ENCODE measurements at places on chromosomes 11 and 22.

DNA sequence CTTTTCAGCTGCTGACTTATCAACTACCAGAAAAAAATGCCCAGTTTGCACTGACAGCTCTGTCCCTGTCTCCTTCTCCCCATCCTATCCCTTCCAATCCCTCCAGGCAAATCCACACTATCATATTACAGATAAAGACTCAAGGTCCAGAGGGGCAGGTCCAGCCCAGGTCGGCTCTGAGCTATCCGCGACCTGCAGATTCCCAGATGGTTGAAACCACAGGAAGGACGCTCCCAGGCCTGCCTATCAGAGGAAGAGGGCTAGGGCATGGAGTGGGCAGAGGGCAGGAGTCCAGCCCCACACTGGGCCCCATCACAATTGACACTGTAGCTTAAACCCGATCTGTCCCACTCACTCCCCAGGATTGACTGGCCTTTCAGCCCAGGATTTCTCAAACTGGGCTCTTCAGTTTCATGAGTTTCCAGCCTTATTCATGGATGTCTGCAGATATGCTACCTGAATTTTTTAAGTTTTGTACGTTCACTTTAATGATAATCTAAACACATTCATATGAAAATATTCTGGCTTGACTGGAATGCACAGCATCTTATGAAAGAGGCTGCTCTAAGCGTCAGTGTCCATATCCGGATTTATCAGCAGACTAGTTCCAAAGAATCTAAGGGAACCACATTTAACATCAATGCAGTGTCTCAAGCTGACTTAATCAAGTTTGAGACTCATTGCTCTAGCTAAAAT is 16.4 kb upstream of the FCHSD2 start:
- no peak for DNase-seq

DNA sequence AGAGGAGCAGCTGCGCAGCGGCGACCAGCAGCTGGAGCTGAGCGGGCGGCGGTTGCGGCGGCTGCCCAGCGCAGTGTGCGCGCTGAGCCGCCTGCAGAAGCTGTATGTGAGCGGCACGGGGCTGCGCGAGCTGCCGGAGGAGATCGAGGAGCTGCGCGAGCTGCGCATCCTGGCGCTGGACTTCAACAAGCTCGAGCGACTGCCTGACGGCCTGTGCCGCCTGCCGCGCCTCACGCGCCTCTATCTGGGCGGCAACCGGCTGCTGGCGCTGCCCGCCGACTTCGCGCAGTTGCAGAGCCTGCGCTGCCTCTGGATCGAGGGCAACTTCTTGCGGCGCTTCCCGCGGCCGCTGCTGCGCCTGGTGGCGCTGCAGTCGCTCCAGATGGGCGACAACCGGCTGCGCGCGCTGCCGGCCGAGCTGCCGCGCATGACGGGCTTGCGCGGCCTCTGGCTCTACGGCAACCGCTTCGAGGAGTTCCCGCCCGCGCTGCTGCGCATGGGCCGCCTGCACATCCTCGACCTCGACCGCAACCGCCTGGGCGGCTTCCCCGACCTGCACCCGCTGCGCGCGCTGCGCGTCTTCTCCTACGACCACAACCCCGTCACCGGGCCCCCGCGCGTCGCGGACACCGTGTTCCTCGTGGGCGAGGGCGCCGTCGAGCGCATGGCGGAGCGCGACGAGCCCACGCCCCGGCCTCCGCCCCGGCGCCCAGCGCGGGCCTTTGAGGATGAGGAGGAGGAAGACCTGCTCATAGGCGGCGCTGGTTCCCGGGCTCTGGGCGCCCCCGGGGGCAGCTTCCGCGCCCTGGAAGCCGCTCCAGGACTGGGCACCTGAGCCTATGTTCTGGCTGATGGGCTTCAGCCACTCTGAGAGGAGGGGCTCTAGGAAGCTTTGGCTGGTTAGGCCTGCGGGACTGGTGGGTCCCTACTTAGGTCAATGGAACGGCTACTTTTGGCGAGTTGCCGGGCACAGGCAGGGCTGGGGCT is 787 bp downstream of the LRRC10B start:
- DNase-seq: peak; percentile 84

- DNase-seq: no peak
These were observed 50.3 kb downstream of the ISX start for GRCh38 chr22:35116269-35116668.

GRCh38 chr11:59728154-59728553 is 14.5 kb upstream of the OR10V1 start:
- no peak for DNase-seq

- peak; percentile 68 for DNase-seq
These were observed 153.9 kb downstream of the TEAD1 start for GRCh38 chr11:12827929-12828812.

DNA sequence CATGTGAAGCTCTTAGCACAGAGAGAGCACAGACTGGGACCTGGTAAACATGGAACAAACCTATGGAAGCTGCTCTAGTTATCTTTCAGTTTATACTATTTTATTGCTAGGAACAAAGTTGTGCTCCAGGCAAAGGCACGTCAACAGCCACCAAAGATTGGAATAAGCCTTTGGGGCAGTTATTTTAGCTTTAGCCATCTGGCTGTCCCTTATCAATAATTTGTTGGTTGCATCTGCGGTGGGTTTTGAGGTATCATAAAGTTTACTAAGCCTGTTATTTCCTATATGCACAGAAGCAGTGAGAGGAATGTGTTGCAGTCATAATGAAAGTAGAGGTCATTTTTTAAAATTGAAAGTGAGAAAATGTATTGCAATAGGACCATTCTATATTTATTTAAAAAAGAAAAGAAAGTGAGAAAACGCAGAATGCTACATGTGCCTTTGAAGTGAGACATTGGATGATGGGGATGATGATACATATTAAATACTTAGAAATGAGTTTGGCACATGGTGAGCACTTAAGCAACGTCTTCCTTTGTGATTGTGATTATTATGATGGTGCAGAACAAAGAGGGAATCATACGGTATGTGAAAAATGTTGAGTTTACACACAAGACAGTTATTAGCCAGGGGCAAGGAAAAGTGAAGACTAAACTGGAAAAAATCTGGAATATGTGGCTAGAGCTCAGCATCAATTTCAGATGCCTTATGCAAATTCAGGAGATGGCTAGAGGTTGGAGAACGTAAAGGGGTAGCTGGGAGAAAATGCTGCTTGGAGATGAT is 58.3 kb downstream of the PRR5L start:
- DNase-seq: peak; percentile 72

DNA sequence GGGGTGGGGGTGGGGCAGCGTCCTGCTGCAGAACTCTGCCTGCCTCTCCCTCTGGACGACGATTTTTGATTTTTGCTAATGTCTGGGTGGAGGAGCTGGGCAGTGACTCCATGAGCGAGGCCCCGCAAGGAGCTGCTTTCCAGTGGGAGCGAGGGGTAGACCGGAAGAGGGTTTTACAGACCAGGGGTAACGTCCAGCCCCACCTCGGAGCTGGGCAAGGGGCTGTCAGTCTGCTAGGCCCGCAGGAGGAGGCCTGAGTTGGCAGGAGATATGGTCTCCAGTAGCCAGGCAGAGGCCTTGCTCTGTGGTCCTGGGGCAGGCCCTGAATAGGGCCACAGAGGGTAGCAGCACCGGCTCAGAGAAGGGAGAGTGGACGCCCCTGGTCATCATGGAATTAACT is 9.0 kb downstream of the MAPK8IP2 start:
- no peak for DNase-seq

DNA sequence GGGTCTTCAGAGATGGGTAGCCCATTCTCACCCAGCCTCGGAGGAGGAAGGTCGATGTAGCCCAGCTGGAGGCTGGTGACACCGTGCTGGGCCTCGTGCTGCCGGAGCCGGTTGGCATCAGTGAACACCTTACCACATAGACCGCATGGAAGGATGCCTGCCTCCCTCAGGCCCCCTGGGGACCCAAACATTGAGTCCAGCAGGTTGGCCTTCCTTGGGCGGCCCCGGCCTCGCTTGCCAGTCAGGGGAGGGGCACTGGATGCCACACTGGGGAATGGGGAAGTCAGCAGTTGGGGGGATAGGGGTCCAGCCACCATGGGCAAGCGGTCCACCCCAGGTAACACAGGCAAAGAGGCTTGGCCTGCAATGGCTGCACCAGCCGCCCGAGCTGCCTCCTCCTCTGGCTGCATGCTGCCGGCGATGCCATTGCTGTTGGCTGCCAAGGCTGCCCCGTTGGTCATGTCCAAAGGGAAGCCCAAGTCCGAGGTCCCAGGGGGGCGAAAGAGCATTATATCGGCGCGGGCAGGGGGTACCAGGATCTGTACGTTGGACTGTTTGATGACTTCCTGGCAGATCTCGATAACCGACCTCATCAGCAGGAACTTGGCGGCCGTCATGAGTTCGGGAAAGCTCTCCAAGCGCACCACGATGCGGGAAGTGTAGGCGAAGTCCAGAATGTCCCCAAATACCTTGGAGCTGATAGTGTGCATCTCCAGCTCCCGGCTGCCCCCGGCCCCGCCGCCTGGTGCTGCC is 1.4 kb downstream of the PATZ1 start:
- no peak for DNase-seq

GRCh38 chr11:555227-555779 is 5.2 kb downstream of the LMNTD2 start:
- no peak for DNase-seq

GRCh38 chr11:128896356-128896755 is 5.2 kb downstream of the KCNJ5 start:
- DNase-seq: peak; percentile 20

- no peak for DNase-seq
These were observed 59.7 kb upstream of the RASSF10 start for GRCh38 chr11:12949453-12949852.

- DNase-seq: no peak
These were observed at the start of gene DNHD1 for GRCh38 chr11:6497069-6497839. TSS of gene DNHD1 (plus strand) at chr11:6497280. CDS start at chr11:6498216, 936 bp downstream.

- no peak for DNase-seq
These were observed 450 bp upstream of the BCL2L13 start for GRCh38 chr22:17638182-17638431.

DNA sequence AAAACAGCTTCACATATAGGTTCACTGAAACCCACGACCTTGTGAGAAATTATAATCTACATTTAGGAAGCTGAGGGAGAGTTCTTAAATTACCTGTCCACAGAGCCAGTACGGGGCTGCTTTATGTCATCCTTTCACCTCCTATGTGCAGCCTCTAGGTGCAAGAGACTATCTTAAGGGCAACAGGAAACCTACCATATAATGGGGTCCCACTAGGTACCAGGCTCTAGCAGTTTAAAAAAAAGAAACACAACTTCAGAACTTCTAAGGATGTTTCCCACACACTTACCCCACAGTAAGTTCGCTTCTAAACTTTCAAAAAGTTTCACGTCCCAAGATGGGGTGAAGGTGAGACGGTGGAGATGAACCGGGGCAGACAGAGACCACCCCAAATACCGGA is 573 bp downstream of the STK33 start:
- no peak for DNase-seq

DNA sequence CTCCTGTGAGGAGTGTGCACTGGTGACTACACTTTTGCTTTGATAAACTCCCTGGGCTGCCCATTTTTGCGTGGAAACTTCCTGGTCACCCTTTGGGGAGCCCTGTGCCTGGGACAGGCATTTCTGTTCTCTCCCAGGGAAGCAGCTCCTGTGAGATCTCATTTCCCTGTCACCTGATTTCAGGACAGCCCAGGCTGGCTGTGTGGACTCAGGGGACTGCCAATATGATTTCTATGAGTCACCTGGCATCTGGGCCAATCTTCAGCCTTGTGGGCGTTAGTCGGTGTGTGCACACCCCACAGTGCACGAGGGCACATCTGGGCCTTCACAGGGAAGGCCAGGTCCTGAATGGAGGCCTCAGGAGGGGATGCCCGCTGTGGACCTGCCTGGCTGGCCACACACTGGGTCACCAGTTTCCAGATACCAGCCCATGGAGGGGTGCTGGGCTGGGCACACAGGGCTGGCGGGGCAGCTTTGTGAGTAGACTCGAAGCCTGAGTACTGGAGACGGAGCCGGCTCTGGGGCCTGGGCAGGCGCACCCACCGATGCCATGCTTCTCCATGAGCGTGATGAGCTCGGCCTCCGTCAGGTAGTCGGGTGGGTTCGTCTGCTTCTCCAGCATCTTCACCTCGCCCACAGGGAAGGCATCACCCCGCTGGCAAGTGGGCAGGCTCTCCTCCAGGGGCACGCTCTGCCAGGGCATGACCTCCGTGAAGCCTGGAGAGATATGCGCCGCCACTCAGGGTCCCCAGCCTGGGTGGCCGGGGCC is 9.4 kb upstream of the PPM1F start:
- peak; percentile 62 for DNase-seq

- DNase-seq: no peak
These were observed 706 bp downstream of the DCPS start for GRCh38 chr11:126304457-126305075.

DNA sequence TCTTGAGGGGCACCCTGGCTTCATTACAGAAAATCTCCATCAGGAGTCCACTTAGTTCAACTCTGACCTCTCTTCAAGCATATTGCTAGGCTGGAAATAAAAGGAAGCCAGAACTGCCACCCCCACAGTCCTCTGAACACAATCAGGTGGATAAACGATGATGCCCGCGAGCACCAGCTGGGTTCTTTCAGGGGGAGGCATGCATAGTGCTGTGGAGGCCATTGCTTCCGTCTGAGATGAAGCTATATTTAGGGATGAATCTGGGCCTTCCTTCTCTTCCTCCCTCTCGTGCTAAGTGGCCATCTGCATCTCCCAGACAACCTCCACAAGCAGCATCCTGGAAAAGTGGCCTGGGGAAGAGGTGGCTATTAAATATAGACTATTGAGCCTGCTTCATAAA is 3.9 kb upstream of the MICAL2 start:
- DNase-seq: no peak
